ENCODE measurements at places on chromosomes 11 and 22. TPM values are rescaled to one million over a fixed set of nuclear protein-coding genes. Genes with fewer than 3 reads are reported as not detected.

- no peaks in the 10 kb centered on the region for H3K27me3 ChIP-seq
- H3K36me3 ChIP-seq = peaks cover 19% of the 10 kb centered on the region
- H3K4me1 ChIP-seq = peaks cover 94% of the 10 kb centered on the region
These were observed 94.3 kb downstream of the ETS1 start for GRCh38 chr11:128492903-128493569.

GRCh38 chr22:46107089-46107664 is 43.1 kb upstream of the PPARA start:
- no peak for DNase-seq
- no peaks in the 10 kb centered on the region for H3K4me1 ChIP-seq
- no peaks in the 10 kb centered on the region for H3K36me3 ChIP-seq
- no peaks in the 10 kb centered on the region for H3K27me3 ChIP-seq
- H3K4me3 ChIP-seq = no peak overlapping the region

DNA sequence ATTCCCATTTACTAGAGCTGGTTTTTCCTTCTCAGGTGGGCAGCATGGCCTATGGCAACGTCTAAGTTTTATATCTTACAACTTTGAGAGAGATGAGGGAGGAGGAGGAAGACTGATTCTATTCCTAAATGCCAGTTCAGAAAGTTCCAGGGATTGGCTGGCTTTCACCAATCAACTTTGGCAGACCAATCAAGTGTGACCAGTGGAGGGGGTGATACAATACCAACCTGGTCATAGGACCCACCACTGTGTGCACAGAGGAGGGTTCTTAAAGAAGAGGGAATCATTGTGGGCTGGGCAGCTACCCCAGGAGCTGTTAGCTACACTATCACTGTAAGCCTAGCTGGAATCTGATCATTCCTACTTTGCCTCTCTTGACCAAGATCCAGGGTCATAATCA is 8.1 kb downstream of the DIXDC1 start:
- no peak overlapping the region for H3K27ac ChIP-seq
- H3K4me3 ChIP-seq = no peak overlapping the region
- H3K36me3 ChIP-seq = no peaks in the 10 kb centered on the region
- peaks cover 3% of the 10 kb centered on the region for H3K4me1 ChIP-seq

GRCh38 chr11:109926941-109927340 is 166.3 kb upstream of the ZC3H12C start:
- H3K27ac ChIP-seq = no peak overlapping the region
- H3K4me3 ChIP-seq = no peak overlapping the region
- H3K36me3 ChIP-seq = no peaks in the 10 kb centered on the region
- no peaks in the 10 kb centered on the region for H3K4me1 ChIP-seq
- DNase-seq = no peak

GRCh38 chr11:8092587-8093424 is 11.8 kb downstream of the TUB start:
- no peaks in the 10 kb centered on the region for H3K4me1 ChIP-seq
- no peaks in the 10 kb centered on the region for H3K36me3 ChIP-seq

GRCh38 chr11:10233581-10233980 is 60.4 kb downstream of the SBF2 start:
- no peaks in the 10 kb centered on the region for H3K4me1 ChIP-seq
- DNase-seq = no peak
- no peak overlapping the region for H3K4me3 ChIP-seq
- no peaks in the 10 kb centered on the region for H3K36me3 ChIP-seq
- no peaks in the 10 kb centered on the region for H3K27me3 ChIP-seq

GRCh38 chr22:32583074-32583682 is 108.6 kb downstream of the FBXO7 start:
- no peak overlapping the region for H3K27ac ChIP-seq
- DNase-seq = no peak
- H3K27me3 ChIP-seq = no peaks in the 10 kb centered on the region

DNA sequence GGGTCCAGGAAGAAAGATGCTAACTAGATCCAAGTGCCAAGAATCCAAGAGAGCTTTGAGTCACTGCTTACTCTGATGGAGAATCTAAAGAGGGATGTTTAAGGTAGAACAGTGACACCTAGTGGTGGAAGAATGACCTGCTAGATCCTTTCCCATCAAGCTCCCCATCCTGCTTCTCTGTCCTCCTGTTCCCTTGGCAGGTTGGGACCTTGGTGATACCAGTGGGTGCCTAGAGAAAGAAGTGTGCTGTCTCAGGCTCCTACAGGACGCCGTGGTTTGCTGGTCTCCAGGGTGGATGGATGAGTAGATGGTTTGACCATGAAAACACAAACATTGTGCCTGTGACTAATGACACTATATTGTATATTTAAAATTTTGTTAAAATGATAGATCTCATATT is 383.7 kb downstream of the TMEM135 start:
- peak; percentile 41 for DNase-seq
- no peaks in the 10 kb centered on the region for H3K4me1 ChIP-seq
- H3K27me3 ChIP-seq = no peaks in the 10 kb centered on the region
- no peak overlapping the region for H3K4me3 ChIP-seq
- H3K27ac ChIP-seq = no peak overlapping the region
- no peaks in the 10 kb centered on the region for H3K36me3 ChIP-seq

- H3K36me3 ChIP-seq = no peaks in the 10 kb centered on the region
- no peak overlapping the region for H3K4me3 ChIP-seq
- no peak for DNase-seq
- H3K4me1 ChIP-seq = no peaks in the 10 kb centered on the region
These were observed 1.6 kb downstream of the NCAM1 start for GRCh38 chr11:112962579-112963367.

GRCh38 chr11:57155400-57155799 is 26.4 kb upstream of the LRRC55 start:
- DNase-seq = no peak
- no peaks in the 10 kb centered on the region for H3K27me3 ChIP-seq
- H3K36me3 ChIP-seq = no peaks in the 10 kb centered on the region
- H3K4me3 ChIP-seq = no peak overlapping the region

GRCh38 chr11:64395545-64396078 is 36.6 kb downstream of the RPS6KA4 start:
- no peaks in the 10 kb centered on the region for H3K36me3 ChIP-seq
- H3K27me3 ChIP-seq = no peaks in the 10 kb centered on the region
- DNase-seq = no peak
- H3K27ac ChIP-seq = no peak overlapping the region
- no peak overlapping the region for H3K4me3 ChIP-seq
- peaks cover 4% of the 10 kb centered on the region for H3K4me1 ChIP-seq

GRCh38 chr11:36254713-36255112 is 34.5 kb downstream of the COMMD9 start:
- H3K27me3 ChIP-seq = no peaks in the 10 kb centered on the region
- H3K4me3 ChIP-seq = no peak overlapping the region
- no peaks in the 10 kb centered on the region for H3K4me1 ChIP-seq
- no peak for DNase-seq
- H3K36me3 ChIP-seq = no peaks in the 10 kb centered on the region

DNA sequence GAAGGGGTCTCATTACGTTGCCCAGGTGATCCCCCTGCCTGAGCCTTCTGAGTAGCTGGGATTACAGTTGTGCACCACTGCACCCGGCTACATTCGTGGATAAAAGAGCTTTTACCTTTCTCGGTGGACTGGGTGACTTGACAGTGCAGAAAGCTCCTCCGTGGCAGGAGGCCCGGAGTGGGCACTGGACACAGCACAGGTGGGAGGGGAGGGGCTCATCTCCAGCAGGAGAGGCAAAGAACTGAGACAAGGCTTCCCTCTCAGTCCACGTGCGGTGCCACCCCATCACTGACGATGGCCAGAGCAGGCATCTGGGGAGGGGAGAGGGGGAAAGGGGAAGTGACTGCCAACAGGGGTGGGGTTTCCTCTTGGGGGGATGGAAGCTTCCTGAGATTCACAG is 118.4 kb downstream of the SHANK2 start:
- no peaks in the 10 kb centered on the region for H3K36me3 ChIP-seq
- no peaks in the 10 kb centered on the region for H3K4me1 ChIP-seq
- no peak overlapping the region for H3K27ac ChIP-seq
- H3K27me3 ChIP-seq = no peaks in the 10 kb centered on the region

GRCh38 chr11:117786135-117786870 is 10.7 kb downstream of the DSCAML1 start:
- H3K27ac ChIP-seq = no peak overlapping the region
- no peaks in the 10 kb centered on the region for H3K27me3 ChIP-seq
- no peak overlapping the region for H3K4me3 ChIP-seq
- no peaks in the 10 kb centered on the region for H3K4me1 ChIP-seq

GRCh38 chr22:30245181-30245984 is 1.2 kb downstream of the LIF start:
- no peaks in the 10 kb centered on the region for H3K36me3 ChIP-seq
- DNase-seq = no peak
- H3K4me3 ChIP-seq = peak overlapping the region; percentile 58
- no peaks in the 10 kb centered on the region for H3K4me1 ChIP-seq
- no peaks in the 10 kb centered on the region for H3K27me3 ChIP-seq
- H3K27ac ChIP-seq = no peak overlapping the region

DNA sequence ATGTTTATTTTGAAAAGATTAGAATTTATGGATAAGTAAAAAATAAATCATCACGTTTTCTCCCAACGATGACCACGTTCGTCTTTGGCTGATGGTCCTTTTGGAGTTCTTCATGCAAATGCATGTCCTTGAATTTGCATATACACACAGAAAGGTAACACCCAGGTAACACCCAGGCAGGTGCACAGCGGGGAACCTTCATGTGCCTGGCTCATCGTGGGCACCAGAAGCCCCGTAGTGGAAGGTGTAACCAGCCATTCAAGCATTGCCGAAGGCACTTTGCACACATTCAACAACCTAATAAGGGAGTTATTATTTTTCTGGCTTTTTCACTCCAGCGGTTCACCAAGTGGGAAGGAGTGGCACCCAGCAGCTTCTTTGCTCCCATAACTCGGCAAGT is 404.6 kb downstream of the TBC1D22A start:
- no peak overlapping the region for H3K4me3 ChIP-seq
- H3K4me1 ChIP-seq = no peaks in the 10 kb centered on the region
- H3K27me3 ChIP-seq = no peaks in the 10 kb centered on the region
- H3K27ac ChIP-seq = no peak overlapping the region
- DNase-seq = no peak

GRCh38 chr11:3153291-3153861 is 11.7 kb downstream of the OSBPL5 start:
- H3K27ac ChIP-seq = no peak overlapping the region
- no peaks in the 10 kb centered on the region for H3K27me3 ChIP-seq
- no peaks in the 10 kb centered on the region for H3K4me1 ChIP-seq
- DNase-seq = no peak

DNA sequence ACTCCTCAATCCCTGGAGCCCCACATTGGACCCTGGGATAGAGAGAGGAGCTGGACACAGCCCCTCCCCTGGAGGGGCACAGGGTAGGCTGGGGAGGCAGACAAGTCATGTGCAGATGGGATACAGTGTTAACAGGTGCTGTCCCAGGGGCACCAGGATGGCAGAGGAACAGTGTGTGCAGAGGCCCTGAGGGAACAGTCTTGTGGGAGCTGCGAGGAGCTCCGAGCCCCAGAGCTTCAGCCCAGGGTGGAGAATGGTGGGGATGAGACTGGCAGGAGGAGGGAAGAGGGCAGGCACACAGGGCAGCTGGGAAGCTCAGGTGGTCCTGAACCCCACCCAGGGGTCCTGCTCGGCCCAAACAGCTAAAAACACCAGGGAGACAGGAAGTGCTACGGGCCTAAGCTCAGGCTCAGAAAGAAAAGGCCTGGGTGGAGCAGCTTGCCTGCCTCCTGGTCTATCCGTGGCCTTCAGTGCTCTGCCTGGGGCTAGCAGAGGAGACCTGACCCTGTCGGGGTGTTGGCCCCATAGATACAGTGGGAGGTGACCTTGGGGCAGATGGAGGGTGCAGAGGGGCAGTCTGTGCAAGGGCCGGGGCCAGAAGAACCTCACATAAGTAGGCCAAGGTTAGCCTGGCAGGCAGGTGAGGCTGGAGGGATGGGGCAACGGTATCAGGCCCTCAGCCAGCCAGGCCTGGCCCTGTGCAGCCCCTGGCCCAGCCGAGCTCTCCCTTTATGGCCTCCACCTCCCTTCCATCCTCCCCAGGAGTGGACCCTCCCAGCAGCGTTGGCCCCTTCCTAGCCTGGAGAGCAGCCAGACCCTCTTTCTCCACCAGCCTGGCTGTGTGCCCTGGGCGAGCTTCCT is 15.4 kb downstream of the CAPN5 start:
- H3K36me3 ChIP-seq = no peaks in the 10 kb centered on the region
- H3K4me1 ChIP-seq = peaks cover 17% of the 10 kb centered on the region
- H3K27ac ChIP-seq = peak overlapping the region; percentile 78
- peak; percentile 21 for DNase-seq
- H3K4me3 ChIP-seq = peak overlapping the region; percentile 44
- H3K27me3 ChIP-seq = no peaks in the 10 kb centered on the region

DNA sequence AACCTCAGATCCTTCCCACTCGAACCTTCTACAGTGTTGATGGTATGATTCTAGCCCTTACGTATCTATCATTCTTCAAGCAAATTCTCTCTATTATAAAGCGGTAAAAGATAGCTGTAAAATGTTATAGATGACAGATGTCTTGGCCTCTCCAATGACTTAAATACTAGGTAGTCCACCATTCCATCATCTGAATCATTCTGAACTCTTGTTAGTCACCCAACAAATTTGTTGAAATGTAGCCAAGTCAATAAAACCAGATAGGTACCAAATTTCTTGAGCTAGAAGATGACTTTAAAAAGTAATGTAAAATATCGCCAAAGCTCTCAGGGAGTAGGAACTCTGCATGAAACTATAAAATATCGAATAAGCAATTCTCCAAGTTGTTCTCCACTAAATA is 32.6 kb upstream of the PICALM start:
- no peak for DNase-seq
- H3K4me3 ChIP-seq = no peak overlapping the region
- H3K27me3 ChIP-seq = no peaks in the 10 kb centered on the region
- no peaks in the 10 kb centered on the region for H3K36me3 ChIP-seq
- H3K4me1 ChIP-seq = no peaks in the 10 kb centered on the region

- no peak overlapping the region for H3K4me3 ChIP-seq
- DNase-seq = no peak
- no peaks in the 10 kb centered on the region for H3K27me3 ChIP-seq
- no peak overlapping the region for H3K27ac ChIP-seq
- H3K36me3 ChIP-seq = no peaks in the 10 kb centered on the region
These were observed 36.5 kb upstream of the THY1 start for GRCh38 chr11:119459293-119459976.

Gene APOC3
- not detected for total RNA-seq

Gene GAS2L1
- 0.37 TPM for total RNA-seq

Gene TEX54
- not detected for total RNA-seq

Gene NLRP14
- total RNA-seq = 0.17 TPM

Gene SLC22A6
- total RNA-seq = not detected

Gene NCR3LG1
- 1.7 TPM for total RNA-seq

Gene CDON
- total RNA-seq = 2.3 TPM

Gene JHY
- total RNA-seq = 3.7 TPM

Gene TENM4
- total RNA-seq = 0.47 TPM

Gene APOL4
- not detected for total RNA-seq

Gene CD6
- 361 TPM for total RNA-seq

Gene CREB3L1
- total RNA-seq = not detected

Gene WNT7B
- total RNA-seq = not detected

Measured in naive thymus-derived CD4-positive, alpha-beta T cell (primary cell).